ENCODE measurements at places on chromosomes 12 and 14.

DNA sequence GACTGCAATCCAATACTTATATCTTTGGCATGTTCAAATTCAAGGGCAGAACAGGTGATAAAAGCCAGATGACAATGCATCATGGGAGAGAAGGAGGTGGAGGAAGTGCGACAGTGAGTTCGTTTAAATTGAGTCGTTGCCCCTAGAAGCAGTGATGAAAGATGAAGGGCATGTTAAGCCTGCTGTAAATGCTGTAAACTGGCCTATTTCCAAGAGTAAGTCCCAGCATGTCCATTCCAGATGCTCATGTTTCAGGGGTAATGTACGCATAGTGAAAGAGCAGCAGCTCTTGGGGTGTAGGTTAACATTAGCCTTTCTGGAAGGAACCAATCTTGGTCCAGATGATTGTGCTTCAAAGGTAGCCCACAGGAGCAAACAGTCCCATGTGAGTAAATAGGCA, 97.1 kb downstream of the C2CD5 start:
- DNase-seq = no peak

GRCh38 chr12:113208041-113208934, 13.0 kb upstream of the TPCN1 start:
- peak; percentile 94 for DNase-seq

DNA sequence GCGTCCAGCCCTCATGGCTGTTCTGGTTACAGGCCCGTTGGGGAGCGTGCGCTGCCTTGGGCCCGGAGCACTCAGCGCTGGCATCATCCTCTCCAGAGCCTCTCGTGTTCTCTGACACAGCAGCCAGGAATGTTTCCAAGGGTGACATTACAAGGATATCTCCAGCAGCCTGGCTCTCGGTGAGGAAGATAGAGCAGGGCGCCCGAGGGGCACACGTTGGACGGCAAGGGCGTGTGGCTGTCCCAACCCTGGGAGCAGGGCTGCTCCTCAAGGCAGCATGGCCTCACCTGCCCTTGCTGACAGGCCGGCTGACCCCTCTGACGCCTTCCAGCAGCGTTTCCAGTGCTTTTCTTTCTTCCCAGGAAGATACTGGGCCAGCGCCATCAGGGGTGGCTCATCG, 14.4 kb downstream of the LRCOL1 start:
- DNase-seq = no peak

DNA sequence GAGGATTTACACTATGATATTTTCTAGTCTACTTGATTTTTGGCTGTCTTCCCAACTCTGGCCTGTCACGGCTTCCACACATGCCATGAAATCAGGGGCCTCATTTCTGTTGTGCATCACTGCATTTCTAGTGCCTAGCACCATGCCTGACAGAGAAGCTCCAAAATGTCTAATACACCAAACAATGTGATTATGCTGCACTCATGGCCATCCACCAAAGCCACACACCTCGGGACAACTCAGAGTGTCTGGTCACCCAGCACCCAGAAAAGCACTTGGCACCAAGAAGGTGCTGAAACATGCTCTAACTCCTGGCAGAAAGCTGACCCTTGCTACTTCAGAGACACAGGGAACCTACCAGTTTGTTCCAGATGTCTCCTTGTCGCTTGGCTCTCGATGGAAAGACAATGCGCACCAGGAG, 11.3 kb downstream of the GCN1 start:
- no peak for DNase-seq

GRCh38 chr12:111406474-111407376, 1.0 kb downstream of the SH2B3 start:
- DNase-seq = peak; percentile 67
